Cardiac ventricle fibroblast (primary cell): ENCODE measurements at places on chromosomes 3 and 15. TPM values are rescaled to one million over a fixed set of nuclear protein-coding genes. Genes with fewer than 3 reads are reported as not detected.

SERINC4 gene
- not detected in 2 replicates for total RNA-seq

ANAPC13 gene
- 69.2 and 99.6 TPM in 2 replicates for total RNA-seq

RHCG gene
- not detected in 2 replicates for total RNA-seq

TBL1XR1 gene
- total RNA-seq, result 110 and 143 TPM in 2 replicates

ZFAND6 gene
- total RNA-seq, result 51.4 and 66.6 TPM in 2 replicates

B3GALNT1 gene
- total RNA-seq, result 11.7 and 12.4 TPM in 2 replicates

TLR9 gene
- total RNA-seq, result not detected in 2 replicates

C3orf22 gene
- not detected in 2 replicates for total RNA-seq

NOX5 gene
- total RNA-seq, result 0.10 and 0.87 TPM in 2 replicates

VIPR1 gene
- 0.31 TPM in 1 of 2 replicates, not detected in the other for total RNA-seq

CYP11A1 gene
- 0.81 and 1.7 TPM in 2 replicates for total RNA-seq

P3H2 gene
- 2.7 and 9.7 TPM in 2 replicates for total RNA-seq

PDZRN3 gene
- 44.8 and 46.0 TPM in 2 replicates for total RNA-seq

RASGRP1 gene
- total RNA-seq, result 0.05 and 0.25 TPM in 2 replicates

SPESP1 gene
- total RNA-seq, result 6.0 and 8.1 TPM in 2 replicates

WNT5A gene
- total RNA-seq, result 7.4 and 7.9 TPM in 2 replicates

C2CD4B gene
- total RNA-seq, result 1.2 and 1.5 TPM in 2 replicates

RTP1 gene
- not detected in 2 replicates for total RNA-seq

CFAP91 gene
- 0.05 TPM in 1 of 2 replicates, not detected in the other for total RNA-seq

PML gene
- 189 and 197 TPM in 2 replicates for total RNA-seq

SMCO1 gene
- total RNA-seq, result not detected in 2 replicates

SPINK8 gene
- total RNA-seq, result not detected in 2 replicates
